Activated CD4-positive, CD25-positive, alpha-beta regulatory T cell (primary cell): ENCODE measurements at places on chromosomes 11 and 22.

DNA sequence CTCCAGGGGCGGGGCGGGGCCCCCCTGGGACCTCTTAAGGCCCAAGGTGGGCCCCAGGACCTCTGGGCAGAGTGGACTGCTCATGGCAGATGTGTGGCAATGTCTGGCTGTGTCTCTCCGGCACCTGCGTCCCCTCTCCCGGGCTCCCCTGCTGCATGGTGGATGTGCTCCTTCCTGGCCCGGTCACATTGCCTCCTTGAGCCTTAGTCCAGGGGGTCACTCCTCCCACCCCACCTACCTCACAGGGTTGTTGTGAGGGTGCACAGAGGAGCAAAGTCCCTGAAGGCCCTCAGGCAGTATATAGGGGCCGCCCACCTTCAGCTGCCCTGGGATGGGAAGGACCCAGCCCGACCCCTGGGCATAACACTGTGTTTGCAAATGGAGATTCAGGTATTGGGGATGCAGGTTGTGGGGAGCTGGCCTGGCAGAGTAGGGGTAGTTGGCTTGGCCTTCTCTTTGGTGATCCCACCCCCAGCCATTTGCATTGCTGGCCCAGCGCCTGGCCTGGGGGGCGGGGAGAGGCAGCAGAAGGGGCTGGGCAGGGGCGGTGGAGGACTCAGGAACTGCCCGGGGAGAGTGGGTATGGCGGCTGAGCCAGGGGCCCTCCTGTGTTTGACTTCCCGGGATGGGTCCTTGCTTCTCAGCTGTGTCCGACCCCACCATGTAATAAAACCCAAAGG, 11.3 kb downstream of the KCTD17 start:
- DNase-seq: no peak

- DNase-seq: no peak
Observed at GRCh38 chr11:19872512-19873145, 160.0 kb downstream of the NAV2 start.

DNA sequence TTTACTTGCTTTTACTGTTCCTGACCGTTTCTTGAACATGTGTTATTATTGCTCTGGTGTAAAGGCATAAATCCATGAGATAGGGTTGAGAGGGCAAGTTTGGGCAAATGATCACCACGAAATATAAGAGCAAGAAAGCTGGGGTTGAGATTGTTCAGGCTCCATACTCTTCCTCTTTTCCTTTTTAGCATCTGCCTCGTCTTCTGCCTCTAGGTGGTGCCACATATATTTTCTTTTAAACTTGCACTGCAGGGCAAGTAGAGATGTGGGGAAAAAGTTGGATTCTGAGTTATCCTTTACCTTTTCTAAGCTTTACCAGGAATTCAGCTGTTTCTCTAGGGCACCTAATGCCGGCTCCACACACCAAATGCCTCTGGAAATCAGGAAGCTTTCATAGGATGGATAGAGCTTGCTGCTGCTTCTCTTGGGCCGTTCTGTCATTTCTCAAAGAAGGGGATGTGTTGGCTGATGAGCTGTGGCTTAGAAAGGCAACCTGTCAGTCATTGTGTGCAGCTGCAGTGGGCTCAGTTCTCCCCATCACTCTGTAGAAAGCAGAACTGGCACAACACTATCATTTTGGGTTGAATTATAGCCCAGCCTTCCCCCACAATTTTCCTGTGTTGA, 98.2 kb downstream of the LDLRAD3 start:
- DNase-seq: no peak

- no peak for DNase-seq
Observed at GRCh38 chr11:11867720-11868119, 25.9 kb downstream of the USP47 start.

DNA sequence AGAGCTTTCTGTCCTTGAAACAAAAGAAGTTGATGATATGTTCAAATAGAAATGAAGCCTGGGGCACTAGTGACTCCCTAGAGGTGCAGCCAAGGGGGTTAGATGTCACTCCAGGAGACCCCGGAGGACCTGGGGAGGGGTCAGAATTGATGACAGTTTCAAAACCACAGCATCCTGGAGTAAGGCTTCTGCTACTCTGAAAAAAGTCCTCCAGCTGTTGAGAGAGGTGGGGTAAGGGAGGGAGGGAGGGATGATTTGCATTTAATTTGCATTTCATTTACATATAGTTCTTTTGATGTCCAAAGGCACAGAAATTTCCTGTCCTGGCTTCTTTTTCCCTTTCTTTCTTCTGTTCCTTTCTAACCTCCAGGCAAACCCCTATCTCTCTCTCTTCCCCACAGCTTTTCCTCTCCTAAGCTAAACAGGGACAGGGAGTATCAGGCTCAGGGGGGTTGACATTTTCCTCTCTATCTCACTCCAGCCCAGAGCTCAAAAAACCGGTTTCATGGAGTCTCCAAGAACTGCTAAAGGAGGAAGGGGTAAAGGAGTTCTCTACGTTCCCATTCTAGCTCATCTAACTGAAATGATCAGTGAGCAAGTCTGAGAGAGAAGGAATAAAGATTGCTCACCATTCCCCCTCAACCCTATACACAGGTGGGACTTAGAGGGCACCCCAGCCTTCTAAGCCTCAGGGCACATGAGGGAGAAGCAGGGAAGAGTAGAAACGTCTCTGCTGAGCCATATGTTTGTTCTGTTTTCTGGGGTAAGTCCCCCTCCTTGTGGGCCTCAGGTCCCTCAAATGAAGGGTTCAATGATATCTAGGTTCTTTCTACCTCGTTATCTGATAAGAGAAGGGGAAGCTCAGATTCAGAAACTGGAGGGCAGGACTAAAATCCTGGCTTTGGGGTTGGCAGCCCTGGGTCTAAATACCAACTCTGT, 3.5 kb upstream of the POU2F3 start:
- no peak for DNase-seq

- no peak for DNase-seq
Observed at GRCh38 chr11:35624316-35624715, 6.1 kb downstream of the FJX1 start.

- no peak for DNase-seq
Observed at GRCh38 chr11:132718711-132719671, 813.3 kb downstream of the OPCML start.

DNA sequence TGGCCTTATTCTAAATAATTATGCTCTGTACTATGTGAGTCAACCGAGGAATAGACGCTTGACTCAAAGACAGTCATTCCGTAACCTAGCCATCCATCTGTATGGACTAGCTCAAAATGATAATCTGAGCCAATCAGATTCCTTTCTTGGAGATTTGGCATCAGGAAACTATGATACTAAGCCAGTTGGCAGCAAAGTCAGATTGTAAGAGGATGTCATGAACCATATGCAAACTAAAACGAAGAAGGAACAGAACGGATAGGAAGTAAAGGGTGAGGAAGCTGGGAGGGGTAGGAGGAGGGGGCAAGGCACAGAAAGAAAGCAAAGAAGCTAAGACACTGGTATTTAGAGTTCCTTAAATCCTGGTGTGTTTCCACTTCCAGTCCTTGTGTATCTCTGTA, 10.7 kb upstream of the SESN3 start:
- no peak for DNase-seq

GRCh38 chr11:44736791-44737190, 10.0 kb downstream of the TSPAN18 start:
- no peak for DNase-seq

DNA sequence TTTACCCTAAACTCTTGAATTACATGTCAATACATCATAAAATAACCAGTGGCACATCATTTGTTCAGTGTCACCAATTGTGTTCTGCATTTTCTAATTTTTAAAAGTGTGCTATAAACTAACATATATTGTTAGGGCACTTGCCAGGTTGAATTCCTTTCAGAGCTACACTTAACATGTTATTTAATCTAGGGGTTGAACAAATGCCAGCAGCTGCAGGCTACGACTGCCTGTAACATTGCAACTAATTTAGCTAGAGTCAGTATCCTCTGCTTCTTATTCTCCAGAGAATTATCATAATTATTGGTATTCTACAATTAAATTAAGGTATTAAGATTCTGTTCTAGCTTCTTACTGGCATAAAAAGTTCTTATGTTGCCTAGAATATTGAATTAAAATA, 46.4 kb upstream of the ARHGAP42 start:
- no peak for DNase-seq

- DNase-seq: no peak
Observed at GRCh38 chr11:77152846-77153245, 24.8 kb downstream of the MYO7A start.

DNA sequence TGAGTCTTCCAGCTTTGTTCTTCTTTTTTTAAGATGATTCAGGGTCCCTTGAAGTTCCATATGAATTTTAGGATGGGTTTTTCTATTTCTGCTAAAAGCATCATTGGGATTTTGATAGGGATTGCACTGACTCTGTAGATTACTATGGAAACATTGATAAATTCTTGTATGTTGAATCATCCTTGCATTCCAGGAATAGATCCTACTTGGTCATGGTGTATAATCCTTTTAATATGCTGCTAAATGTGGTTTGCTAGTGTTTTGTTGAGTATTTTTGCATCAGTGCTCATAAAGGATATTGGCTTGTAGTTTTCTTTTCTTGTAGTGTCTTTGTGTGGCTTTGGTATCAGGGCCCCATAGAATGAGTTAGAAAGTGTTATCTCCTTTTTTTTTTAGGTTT, 34.9 kb upstream of the PHOX2A start:
- no peak for DNase-seq

GRCh38 chr22:49538006-49538405, 289.7 kb downstream of the BRD1 start:
- DNase-seq: no peak

DNA sequence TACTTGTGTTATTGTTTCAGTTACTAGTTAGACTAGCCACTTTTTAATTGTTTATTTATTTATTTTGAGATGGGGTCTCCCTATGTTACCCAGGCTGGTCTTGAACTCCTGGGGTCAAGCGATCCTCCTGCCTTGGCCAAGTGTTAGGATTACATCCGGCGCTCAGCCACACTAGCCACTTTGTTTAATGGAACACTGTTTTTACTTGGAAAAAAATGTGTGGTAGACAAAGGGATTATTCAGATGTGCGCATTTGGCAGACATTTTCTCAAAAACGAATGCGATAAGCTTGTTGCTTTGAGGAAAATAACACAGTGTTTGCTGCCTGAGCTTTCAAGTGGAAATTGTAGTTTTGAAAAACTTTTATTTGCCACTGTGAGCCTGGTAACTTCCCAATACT, 51.0 kb downstream of the CTNND1 start:
- no peak for DNase-seq

- no peak for DNase-seq
Observed at GRCh38 chr11:94776351-94777321, 8.5 kb downstream of the AMOTL1 start.

DNA sequence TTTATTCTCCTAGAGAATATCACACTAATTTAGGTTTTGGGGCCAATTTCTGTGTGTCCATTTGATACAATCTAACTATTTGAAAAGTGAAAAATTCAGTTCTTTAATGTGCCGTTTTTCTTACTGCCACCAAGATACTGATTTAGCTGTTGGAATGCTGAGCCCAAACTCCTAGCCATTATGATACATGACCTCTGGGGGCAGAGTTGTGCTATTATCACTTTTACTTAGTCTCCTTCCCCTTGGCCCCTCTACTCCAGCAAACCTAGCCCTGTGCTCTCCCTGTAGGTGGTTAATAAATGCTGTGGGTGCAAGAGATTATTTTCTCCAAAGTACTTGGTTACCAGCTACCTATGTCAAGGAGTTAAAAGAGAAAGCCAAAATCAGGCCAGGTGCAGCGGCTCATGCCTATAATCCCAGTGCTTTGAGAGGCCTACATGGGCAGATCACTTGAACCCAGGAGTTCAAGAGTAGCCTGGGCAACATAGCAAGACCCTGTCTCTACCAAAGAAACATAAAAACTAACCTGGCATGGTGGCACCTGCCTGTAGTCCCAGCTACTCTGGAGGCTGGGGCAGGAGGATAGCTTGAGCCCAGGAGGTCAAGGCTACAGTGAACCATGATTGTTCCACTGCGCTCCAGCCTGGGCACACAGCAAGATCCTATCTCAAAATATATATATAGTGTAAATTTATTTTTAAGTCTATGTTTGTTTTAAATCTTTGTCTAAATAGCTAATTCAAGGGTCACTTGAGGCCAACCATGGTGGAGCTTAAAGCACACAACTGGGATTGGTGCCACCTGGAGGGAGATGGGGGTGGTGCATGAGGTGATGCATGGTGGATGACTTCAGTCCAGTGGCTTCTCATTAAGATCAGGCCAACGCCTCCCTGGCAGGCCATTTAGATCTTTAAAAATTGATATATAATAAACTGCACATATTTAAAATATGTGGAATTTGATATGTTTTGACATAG, 193.2 kb upstream of the PLET1 start:
- no peak for DNase-seq

GRCh38 chr11:106627694-106628093, 390.6 kb downstream of the GUCY1A2 start:
- no peak for DNase-seq

DNA sequence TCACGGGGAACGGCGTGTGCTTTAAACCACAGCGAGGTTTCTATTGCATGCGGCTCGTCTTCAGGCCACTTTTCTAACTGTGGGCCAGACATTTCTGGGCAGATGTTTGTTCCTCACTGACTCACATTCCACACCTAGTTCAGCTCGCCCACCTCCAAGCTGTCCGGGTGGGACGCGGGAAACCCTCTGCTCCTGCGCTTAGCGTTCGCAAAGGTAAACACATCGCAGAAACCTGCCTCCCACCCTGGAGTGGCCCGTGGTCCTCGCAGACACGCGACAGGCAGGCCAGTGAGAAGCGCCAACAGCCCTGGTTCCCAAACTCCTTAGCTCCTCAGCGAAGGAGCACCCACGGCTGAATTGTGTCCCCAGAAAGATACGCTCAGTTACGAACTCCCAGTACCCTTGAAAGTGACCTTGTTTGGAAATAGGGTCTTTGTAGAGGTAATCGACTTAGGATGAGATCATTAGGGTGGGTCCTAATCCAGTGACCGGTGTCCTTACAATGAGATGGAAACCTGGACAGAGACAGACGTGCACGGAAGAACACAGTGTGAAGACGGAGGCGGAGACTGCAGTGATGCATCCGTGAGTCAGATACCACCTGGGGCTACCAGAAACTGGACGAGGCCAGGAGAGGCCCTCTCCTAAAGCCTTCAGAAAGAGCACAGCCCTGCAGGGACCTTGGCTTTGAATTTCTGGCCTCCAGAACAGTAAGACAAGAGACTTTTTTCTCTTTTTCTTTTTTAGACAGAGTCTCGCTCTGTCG, 82.7 kb downstream of the CELSR1 start:
- no peak for DNase-seq

DNA sequence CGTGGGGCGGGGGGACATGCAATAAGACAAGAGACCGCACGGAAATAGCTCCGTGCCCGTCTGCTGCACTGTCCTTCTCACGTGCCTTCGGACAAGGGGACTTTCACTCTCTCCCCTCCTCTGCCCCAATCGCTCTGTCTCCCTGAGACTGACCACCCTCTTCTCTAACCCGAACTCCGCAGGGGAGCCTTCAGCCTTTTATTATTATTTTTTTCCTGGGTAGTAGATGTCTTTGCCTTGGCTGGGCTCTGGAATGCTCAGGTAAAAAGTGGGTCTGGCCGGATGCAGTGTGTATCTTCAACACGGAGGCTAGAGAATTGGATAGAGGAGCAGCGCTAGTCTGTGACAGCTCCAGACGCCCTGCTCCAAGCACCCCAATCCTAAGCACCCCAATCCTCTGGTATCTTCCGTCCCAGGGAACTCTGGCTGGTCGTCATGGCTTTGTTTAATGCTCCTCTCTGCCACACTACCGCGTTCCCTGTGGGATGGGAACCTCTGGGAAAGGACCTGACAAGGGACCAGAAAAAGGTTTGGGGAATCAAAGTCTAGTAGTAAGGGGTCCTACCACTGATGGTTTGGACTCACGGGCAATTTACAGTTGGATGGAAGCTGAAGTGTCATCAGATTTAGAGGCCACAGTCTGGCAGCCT, 25.1 kb upstream of the ROBO3 start:
- DNase-seq: no peak
